ENCODE measurements at places on chromosomes 2 and 18.

GRCh38 chr2:70111752-70112591 is 24.7 kb downstream of the PCBP1 start:
- DNase-seq, result no peak

- no peak for DNase-seq
These were observed 253.0 kb upstream of the NCKAP5 start for GRCh38 chr2:133821107-133821760.

GRCh38 chr18:76895498-76895897 is 73.1 kb downstream of the ZNF236 start:
- DNase-seq, result no peak

- DNase-seq, result no peak
These were observed 125.7 kb upstream of the THSD7B start for GRCh38 chr2:136639651-136640050.

GRCh38 chr2:128502638-128503246 is 184.1 kb upstream of the HS6ST1 start:
- DNase-seq, result no peak

DNA sequence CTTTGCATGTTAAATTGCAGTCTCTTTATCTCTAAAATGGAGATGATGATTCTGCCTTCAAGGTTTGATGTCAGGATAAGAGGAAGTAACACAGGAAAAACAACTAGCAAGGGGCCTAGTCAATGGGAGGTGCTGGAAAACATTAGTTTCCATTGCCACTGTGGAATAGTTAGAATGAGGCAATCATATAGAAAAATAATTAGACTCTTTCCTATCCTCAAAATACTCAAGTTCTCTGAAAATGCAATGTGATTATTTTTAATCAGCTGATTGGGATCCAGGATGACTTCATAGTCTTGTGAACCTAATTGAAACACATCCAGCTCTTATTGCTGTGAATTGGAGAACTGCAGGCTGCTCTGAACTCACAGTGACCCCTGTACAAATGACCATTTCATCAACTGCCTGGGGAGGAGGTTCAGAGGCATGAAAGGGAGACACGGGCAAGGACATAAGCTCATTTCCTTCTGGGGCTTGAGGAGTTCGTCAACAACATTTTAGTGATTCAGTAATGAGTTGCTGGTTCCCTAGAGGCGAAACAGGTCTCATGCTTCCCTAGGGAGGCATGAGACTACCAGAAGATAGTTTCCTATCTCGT is 422.5 kb downstream of the LPIN1 start:
- no peak for DNase-seq

DNA sequence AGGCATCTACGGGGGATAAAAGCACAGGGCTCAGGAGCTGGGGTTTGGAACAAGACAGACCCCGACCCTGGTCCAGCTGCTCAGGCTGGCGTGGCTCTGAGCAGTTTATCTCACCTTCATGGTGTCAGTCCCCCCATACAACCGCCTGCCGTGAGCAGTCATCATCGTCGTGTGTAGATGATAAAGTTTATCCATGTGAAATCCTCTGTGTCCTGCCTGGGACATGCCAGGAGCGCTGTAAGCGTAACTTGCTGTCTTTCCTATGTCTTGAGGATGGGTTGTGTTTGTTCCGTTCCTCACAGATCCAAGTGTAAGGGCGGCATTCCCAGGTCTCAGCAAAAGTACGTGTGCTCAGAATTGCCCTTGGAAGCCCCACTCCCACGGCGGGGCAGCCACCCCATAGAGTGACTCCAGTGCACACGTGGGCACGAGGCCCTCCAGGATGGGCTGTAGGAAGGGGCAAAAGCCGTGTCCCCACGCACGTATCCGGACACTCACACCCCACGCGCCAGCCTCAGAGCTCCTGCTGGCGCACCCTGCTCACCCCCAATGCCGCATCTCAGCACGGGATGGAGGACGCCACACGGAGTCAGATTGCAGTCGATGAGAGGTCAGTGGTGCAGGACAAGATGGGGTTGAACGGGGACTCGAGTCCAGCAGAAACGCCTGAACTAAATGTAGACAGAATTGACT is 50.9 kb downstream of the ADI1 start:
- no peak for DNase-seq

DNA sequence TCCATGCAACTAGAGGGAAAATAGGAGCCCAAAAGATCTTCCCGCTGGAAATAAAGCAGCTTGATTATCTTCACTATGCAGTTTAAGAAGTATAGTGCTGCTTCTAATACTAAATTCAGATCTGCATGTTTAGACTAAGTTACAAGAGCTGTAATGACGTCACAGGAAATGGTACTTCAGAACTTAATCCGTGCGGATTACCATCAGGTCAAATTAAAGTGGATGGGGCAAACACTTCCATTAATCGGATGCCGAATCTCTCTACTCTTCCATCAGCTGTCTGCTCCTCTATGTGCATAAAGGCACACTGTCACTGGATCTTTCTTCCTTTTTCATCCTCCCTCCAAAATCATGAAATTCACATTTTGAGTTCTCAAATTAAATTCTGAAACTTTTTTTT is 52.6 kb downstream of the TRAPPC12 start:
- DNase-seq, result no peak

Measured in activated CD8-positive, alpha-beta memory T cell treated with anti-CD3 and anti-CD28 coated beads, Interleukin-2, amount 50 U/mL, for 4 hours (primary cell).